HT-29 (cell line): ENCODE measurements at places on chromosomes 5 and 9. TPM values are rescaled to one million over a fixed set of nuclear protein-coding genes. Genes with fewer than 3 reads are reported as not detected.
A peak's percentile ranks its signal among the peaks of the same experiment; 100 is the strongest.

The GMCL2 gene
- total RNA-seq: not detected in 2 replicates

DNA sequence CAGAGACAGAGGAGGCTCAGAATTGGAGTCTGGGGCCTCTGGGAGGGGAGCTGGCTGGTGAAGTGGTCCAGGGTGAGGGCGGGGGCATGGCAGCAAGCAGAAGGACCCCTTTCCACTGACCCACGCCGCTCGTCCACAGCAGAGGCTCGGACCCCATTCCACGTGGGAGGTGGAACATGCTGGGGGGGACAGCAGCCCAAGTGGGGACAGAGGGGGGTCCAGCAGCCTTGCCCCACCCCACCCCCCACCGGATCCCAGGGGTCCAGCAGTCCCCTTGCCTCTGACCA is 25.4 kb upstream of the NKD2 start:
- no peak for DNase-seq

DNA sequence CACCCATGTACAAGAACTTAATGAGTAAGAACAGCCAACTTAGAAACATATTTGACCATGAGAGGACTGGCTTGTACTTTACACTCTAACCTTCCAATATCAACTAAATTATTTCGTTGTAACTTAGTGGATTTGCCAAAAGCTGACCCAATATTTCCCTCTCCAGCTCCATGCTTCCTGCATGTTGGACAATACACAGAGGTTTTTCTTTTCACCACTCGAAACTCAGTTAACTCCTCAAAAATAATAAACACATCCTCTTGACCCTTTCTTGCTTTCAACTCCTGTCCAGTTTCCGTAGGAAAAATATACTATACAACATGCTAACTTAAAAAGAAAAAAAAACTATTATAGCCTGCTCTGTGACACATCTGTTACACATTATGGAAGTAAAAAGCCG is 188.9 kb downstream of the MPDZ start:
- DNase-seq: no peak

GRCh38 chr5:40288800-40289485 is 390.8 kb upstream of the PTGER4 start:
- DNase-seq: peak; percentile 25

GRCh38 chr5:151961557-151961956 is 36.9 kb upstream of the GLRA1 start:
- no peak for DNase-seq

The IQGAP2 gene
- 18.6 and 19.4 TPM in 2 replicates for total RNA-seq

The IRX1 gene
- total RNA-seq: not detected in 2 replicates
